Fibroblast of the conjunctiva (primary cell): ENCODE measurements at places on chromosomes 11 and 22.

- DNase-seq: no peak
These were observed 39.4 kb upstream of the TOLLIP start for GRCh38 chr11:1348796-1349326.

GRCh38 chr11:119844808-119845207, 115.8 kb upstream of the NECTIN1 start:
- no peak for DNase-seq

- DNase-seq: no peak
These were observed 23.9 kb upstream of the TCF20 start for GRCh38 chr22:42294034-42294985.

- DNase-seq: no peak
These were observed 5.0 kb upstream of the PANX2 start for GRCh38 chr22:50165436-50166123.

- no peak for DNase-seq
These were observed 60.5 kb downstream of the DDI1 start for GRCh38 chr11:104096900-104097299.

DNA sequence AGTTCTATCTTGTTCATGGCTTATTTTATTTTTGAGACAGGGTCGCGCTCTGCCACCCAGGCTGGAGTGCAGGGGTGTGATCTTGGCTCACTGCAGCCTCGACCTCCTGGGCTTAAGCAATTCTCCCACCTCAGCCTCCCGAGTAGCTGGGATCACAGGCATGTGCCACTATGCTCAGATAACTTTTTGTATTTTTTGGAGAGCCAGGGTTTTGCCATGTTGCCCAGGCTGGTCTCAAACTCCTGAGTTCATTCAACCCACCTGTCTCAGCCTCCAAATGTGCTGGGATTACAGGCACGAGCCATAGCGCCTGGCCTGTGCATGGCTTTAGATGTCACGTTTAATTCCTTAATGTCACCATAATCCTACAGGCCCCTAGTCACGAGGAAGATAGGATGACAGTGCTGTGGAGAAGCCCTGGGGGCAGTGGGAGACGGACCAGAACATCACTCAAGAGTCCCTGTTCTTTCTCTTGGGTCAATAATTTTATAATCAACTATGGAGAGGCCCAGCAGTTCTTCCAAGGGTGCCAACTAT, 99.5 kb downstream of the RDX start:
- no peak for DNase-seq

DNA sequence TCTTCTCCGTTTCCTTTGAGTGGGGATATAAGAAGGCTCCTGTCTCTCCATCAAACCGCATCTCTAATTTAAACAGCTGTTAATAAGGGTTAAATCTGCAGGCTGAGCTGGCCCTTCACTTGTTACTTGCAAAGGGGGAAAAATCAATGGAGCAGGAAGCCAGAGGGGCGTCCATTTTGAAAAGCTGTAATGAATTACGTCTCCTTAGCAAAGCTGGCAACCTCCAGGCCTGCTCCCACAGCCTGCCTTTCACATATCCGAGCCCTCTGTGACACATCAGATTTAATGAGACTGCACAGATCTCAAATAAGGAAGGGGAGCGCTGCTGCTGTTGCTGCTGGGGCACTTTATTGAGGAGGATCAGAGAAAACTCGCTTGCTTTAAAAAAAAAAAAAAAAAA, 320.8 kb downstream of the BLID start:
- no peak for DNase-seq

- DNase-seq: no peak
These were observed 238.2 kb downstream of the SOX6 start for GRCh38 chr11:16117989-16118756.

- no peak for DNase-seq
These were observed 411 bp downstream of the ACTN3 start for GRCh38 chr11:66546966-66547661.

DNA sequence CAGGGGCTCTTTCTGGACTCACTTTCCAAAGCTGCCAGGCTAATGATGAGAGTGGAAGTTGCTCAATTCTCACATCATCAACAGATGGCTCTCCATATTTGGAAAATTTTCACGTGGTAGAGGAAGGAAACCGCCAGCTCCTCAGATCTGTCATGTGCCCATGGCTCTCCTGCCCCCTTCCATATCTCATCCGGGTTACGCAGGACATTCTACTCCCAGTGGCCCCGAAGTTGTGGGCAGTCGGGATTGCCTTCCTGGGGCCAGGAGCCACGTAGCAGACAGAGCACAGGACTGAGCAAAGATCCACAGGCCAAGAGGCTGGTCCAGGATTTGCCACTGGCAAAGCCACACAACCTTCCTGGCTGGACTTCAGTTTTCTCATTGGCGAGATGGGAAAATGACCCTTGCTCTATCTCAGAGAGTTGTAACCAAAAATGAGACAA, 38.8 kb downstream of the RPUSD4 start:
- peak; percentile 47 for DNase-seq

- DNase-seq: no peak
These were observed 20.9 kb upstream of the CTR9 start for GRCh38 chr11:10730151-10730550.

GRCh38 chr22:44076825-44077224, 52.7 kb downstream of the PARVB start:
- DNase-seq: no peak

DNA sequence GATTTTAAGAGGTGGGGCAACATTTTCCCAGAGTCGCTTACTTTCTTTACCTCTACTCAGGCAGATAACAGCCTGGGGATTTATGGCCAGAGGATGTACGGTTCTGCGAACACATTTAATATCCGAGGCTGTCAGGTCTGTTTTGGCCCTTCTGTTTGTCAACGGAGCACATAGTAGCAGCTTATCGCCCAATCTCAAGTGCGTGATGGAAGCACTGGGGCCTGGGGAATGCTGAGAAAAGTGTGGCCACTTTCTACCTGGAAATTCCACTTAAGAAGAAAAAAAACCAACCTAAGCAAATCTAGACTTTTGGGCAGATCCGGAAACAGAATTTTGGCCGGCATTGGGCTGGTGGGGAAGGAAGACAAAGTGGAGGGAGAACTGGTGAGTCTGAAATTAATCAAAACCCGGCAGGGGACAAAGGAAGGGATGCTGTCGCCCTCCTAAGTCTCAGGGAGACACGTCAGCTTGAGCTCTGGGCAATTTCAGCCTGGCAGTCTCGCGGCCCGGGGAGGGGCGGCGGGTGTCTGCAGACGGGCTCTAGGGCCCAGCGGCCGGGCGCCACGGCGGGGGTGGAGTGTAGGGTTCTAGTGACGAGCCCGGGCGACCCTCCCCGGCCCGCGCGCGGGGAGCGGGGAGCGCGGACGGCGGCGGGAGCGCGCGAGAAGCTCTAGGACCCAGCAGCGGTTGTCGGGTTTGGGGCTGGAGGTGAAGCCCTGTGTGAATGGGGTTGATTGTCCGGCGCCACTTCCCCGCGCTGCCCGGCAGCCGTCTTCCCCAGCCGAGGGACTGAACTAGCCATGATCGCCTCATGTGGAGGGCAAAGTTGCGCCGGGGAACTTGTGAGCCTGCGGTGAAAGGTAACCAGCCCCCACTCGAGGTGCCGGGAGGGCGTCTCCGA, at the start of gene AMOTL1:
Gene AMOTL1 (plus strand): TSS at position 656 of the 901 bp plus-strand sequence. CDS start 156 bp downstream, at position 812.
- DNase-seq: peak; percentile 75

DNA sequence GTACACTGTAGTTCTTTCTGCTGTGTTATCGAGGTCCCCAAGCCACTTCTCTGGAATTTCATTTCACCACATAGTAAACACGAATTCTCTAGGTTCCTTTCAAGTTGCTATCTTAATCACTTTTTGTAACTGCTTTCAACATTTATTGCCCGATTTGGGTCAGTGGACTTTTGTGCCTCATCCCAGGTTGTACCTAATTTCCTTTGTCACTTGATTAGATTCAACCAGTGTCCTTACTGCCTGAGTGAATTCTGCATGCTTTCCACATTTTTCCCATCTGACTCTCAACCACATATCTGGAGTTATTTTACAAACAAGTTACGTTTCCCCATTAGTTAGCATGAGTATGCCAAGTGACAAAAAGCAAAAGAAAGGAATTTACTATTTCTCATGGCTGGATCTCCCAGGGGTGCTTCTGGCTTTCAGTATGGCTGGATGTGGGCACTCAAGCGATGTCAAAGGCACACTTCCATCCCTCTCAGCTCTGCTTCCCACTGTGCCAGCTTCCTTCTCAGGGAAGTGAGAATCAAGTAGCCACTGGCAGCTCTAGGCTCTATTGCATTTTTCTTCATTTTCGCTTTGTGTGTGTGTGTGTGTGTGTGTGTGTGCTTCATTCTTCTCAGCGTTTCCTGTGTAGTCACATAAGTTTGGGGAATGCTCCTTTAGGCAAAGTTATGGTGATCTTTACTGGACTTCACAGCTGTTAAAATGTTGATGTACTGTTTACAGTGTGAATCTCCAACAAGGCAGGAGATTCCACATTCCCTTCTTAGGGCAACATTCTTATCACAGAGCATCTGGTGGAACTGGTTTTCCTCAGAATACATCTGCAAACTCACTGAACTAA, 128.9 kb downstream of the DBX1 start:
- no peak for DNase-seq

DNA sequence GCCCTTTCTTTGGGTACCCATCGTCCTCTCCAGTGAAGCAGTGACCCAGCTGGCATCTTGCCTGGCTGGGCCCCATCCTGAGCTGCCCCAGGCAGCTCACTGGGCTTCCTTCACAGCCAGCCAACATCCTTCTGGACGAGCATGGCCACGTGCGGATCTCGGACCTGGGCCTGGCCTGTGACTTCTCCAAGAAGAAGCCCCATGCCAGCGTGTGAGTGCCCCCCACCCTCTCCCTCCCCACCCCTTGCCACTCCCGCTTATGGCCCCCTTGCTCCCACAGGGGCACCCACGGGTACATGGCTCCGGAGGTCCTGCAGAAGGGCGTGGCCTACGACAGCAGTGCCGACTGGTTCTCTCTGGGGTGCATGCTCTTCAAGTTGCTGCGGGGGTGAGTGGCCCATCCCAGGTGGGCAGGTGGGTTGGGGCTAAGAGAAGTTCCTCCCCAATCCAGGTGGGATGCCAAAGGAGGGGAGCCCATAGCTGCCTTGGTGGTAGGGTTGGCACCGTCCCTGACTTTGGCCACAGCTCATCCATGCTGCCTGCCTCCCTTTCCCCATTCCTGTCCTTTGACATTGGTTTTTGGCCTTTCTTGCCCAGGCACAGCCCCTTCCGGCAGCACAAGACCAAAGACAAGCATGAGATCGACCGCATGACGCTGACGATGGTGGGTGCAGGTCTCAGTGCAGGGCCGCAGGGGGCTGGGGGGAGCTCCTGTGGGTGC, 6.8 kb upstream of the ANKRD13D start:
- no peak for DNase-seq

- no peak for DNase-seq
These were observed 81.9 kb upstream of the HEPHL1 start for GRCh38 chr11:93939084-93939760.

GRCh38 chr11:61091373-61092279, 10.7 kb upstream of the CD5 start:
- no peak for DNase-seq

DNA sequence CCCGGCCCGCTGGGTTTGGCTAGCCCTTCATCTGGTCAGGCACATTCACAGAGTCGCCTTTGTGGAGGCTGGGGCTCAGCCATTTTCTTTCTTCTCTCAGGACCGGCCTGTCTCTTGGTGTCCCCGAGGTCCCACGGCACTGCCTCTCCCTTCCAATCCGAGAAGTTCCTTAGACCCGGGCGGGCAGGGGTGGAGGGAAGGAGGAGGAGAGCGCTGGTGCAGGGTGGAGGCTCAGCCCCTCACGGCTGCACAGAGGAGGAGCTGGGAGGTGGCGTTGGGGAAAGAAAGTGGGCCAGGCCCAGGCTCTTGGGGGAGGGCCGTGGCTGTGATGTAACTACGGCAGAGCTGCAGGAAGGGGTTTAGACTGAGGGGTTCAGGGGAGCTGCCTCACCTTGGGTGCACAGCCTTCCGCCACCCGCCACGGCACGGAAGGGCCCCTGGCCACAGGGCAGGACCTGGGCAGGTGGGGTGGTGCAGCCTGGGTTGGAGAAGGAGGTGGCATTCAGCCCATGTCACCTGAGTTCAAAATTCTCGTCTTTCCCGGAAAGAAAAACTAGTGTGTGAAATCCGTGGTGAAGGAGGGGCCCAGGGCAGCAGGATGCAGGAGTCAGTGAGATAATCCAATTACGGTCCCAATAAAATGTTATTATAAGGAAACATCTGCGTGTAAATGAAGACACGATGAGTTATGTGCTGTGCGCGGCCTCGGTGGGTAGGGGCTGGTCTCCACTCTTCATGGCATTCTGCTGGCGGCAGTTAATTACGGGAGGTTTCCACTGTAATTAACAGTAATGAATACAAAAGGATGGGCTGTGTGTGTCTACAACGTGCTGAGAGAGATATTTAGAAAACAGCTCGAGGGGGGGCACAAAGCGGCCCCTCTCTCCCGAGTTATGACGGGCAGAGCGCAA, 1.7 kb downstream of the BRSK2 start:
- DNase-seq: no peak

DNA sequence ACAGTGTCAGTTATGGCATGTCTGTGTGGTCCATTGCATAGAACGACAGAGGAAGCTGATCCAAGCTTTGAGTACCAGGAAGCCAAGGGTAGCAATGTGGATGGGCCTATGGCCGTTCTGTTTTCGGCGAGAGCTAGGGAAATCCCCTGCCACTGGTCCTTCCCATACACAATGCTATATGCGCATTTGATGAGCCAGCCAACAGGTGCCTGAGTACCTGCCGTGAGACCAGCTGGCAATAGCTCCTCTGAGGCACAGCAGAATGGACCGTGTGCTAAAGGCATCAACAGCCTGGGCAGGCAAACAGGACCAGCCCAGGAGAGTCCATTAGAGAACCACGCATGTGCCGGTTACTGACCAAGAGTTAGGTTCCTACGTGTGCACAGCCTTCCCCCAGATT, 753.0 kb downstream of the NTM start:
- DNase-seq: no peak

GRCh38 chr11:123301013-123301591, 106.1 kb upstream of the CLMP start:
- DNase-seq: peak; percentile 45

- DNase-seq: no peak
These were observed at the start of gene MRGPRE for GRCh38 chr11:3231851-3232744. Gene MRGPRE, minus strand, starts transcription at chr11:3232417. Its CDS starts 3,618 bp downstream, at chr11:3228799.

GRCh38 chr11:119727523-119728151, 1.4 kb downstream of the NECTIN1 start:
- DNase-seq: no peak

DNA sequence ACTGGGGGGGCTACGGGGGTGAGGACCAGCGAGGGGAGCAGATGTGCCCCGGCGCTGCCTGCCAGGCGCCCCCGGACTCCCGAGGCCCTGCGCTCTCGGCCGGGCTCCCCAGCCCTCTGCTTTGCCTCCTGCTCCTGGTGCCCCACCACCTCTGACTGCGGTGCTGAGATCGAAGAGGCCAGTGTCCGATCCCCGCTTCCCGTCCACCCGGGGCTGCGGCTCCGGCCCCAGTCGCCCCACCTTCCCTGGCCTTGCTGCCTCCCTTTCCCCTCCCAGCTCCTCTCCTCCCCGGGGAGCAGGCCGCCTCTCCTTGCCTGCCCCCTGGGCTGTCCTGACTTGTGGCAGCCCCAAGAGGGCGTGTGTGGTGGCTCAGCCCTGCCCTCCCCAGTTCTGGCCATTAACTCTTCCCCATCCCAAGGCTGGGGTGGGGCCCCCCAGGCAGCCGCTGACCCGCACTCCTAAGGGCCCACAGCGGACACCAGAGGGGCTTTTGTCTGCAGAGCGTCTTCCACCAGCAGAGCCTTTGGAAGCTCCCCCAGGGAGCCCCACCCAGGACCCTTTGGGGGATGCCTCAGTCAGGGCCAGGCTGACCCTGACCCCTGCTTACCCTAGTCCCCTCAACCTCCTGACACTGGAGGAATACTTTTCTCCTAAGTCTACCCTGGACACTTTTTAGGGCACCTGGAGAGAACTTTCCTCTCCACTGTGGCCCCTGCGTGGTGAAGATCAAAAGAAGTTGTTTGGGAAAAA, 16.6 kb downstream of the RTN4RL2 start:
- DNase-seq: no peak
